ENCODE measurements at places on chromosomes 12 and 14. TPM values are rescaled to one million over a fixed set of nuclear protein-coding genes. Genes with fewer than 3 reads are reported as not detected.
A peak's percentile ranks its signal among the peaks of the same experiment; 100 is the strongest.

DNA sequence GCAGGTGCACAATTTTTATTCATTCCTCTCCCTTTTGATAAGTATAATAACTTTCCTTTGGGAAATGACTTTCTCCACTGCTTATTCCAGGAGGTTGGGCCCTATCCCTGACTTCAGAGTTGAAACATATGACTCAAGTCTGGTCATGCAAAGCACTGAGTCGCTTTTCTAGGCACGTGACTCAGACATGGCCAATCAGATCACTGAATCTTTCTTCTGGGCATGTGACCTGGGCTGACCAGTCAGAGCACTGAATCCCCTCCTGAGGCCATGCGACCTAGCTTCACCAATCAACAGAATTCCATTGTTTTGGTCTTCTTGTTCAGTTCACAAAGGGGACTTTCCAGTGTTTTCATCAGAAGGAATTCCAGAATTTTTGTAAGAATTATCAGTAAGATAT is 377.1 kb upstream of the KITLG start:
- no peak for DNase-seq

GRCh38 chr14:95292660-95293425 is 26.9 kb downstream of the CLMN start:
- DNase-seq, result no peak

DNA sequence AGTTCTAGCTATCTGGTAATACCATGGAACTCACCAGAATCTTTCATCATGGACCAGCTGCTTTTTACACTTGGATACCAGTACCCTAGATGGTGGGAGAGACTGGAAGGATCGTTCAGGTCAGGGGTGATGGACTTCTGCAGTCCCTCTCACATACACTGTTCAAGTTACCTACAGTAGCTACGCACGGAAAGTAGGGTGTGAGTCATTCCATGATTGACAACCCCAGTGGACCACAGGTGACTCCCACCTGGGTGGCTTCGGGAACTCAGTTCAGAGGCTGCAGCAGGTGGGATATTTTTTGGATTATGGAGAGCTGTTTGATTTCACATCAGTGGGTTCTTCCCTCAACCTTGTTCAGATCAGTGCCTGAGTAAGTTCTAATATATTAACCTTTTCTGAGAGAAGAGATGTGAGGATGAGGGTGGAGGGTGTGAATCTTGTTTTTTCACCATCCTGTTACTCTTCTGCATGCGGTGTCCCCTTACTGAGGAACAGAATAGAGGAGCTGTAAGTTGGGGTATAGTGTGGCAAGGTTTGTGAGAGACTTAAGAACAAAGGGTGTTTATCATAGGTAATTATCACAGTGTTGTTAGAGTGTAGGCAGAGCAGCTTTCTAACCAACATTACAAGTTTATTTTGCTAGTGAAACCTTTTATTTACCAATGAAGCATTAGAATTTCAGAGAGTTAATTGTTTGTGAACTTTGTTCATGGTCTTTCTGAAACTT is 39.6 kb downstream of the PRKCH start:
- no peak for DNase-seq

- DNase-seq, result peak; percentile 99
Measured at GRCh38 chr12:75705749-75706711, 194.6 kb upstream of the KRR1 start.

KCNC2 gene
- total RNA-seq, result not detected

NYNRIN gene
- 45.1 TPM for total RNA-seq

All from fibroblast of the aortic adventitia (primary cell).